NCI-H460 (cell line): ENCODE measurements at places on chromosomes 1 and 21.
A peak's percentile ranks its signal among the peaks of the same experiment; 100 is the strongest.

DNA sequence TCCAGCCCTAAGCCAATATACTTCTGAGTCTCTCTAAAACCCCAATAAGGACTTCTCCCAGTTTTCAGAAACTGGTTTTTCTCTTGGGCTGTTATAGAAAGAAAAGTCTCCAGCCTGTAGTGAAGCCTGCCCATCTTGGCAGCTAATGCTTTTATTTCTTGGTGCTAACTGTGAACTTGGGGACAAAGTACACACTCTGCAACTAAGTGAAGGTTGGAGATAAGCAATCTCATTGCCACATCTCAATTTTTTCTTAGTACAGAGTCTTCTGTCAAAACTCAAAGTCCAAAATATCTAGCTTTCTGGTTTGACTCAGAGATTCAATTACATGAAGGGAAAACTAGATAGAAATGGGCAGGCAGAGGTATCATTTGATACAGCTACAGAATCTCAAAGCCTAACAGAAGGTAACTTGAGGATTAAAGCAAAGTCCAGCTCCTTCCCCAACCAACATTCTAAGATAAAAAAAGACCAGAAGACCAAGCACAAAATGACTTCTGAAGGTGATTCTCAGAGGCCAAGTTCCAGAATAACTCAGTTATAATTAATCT, 14.0 kb downstream of the AK2 start:
- DNase-seq: no peak

DNA sequence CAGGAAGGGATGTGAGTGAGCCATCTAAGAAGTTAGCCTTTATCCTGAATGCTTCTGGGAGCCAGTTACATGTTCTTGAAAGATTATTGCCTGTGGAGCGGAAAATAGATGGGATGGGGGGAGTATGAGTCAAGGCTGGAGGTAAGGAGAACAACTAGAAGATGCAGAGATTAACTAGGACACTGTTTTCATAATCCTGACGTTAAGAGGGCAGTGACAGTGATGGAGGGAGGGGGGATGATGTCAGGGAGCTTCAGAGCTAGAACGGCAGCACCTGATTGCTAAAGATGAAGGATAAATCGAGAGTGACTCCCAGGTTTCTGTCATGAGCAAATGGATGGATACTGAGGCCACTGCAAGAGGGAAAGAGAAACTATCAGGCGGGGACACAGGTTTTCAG, 10.0 kb upstream of the RCSD1 start:
- DNase-seq: no peak

- no peak for DNase-seq
Observed at GRCh38 chr21:35428937-35429336, 379.8 kb upstream of the RUNX1 start.

- DNase-seq: peak; percentile 17
Observed at GRCh38 chr1:245621589-245621988, 466.8 kb downstream of the KIF26B start.

DNA sequence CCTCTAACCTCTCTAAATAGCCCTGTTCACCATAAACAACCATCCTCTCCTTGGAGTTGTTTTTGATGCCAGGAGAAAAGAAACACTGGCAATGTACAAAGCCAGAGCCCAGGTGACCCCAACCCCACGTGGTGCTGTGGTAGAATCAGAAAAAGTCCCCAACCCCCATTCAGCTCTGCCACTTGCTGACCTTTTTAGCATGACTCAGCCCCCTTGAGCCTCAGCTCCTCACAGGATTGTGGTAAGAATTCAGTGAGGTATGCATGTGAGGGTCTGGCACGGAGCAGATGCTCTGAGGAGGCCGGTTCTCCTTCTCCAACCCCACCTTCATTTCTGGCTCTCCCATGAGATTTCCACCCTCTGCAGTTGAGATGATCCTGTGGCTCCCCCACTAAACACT, 11.1 kb upstream of the CHI3L1 start:
- no peak for DNase-seq

GRCh38 chr21:43893536-43894205, 28.6 kb downstream of the AGPAT3 start:
- no peak for DNase-seq
